ENCODE measurements at places on chromosomes 2 and 18.

DNA sequence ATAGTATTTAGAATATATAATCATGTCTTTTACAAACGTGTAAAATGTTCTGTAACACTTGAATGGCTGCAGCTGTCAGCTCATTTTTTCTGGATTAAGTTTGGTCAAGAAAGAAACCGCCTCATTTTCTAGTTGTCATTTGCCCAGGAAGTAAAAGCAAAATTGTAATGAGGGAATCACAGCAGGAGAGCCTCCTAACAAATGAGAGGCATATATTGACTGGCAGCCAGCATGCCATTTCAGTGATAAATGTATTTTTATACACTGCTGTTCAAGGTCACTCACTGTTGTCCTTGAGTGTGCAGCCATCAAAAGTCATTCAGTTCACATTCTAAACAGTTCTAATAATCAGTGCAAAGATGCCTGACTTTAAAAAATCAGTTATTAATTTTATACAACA lies 144.3 kb upstream of the BOD1L2 start:
- no peak for DNase-seq

DNA sequence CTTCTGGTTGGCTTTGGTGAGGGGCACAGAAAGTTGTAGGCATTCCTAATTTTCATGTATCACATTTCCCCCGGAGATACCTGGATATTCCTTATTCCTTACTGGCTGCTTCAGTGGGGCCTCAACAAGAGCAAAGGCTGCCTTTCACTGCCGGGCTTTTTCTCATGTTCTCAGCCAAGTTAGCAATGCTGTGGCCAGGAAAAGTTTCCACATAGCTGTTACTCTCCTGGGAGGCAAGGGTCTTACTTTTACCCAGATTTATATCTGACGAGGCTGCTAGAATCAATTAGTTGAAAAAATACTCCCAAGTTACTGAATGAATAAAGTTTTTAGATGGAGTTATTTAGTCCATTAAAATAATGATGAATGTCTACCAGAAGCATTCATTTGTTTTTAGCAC lies 230.5 kb downstream of the ZNF407 start:
- no peak for DNase-seq

- no peak for DNase-seq
Observed at GRCh38 chr2:20668451-20668850, 1.5 kb downstream of the GDF7 start.

DNA sequence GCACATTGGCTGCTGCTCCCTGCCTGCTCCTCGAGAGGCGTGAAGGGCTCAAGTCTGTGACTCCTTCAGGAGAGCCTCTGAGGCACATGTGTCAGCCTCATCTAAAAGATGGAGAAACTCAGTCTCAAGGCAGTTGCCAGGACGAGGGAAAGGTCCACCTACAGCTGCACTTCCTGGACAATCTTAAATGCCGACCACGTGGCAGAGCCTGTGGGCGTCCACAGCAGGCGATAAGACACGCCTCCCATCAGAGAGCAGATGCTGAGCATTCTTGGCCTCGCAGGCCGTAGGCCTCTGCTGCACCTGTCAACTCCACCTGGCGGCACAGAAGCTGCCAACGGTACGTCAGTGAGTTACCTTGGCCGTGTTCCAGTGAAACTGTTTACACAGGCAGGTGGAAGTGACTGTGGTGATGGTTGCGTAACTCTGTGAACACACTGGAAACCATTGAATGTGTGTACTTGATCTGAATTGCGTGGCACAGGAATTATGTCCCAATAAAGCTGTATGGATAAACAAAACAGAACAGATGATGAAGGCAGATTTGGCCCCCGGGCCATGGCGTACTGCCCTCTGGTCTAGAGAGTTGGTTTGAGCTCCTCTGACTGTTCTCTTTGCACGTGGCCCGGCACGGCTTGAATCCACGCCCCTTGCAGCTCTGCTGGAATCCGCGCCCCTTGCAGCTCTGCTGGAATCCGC lies 114.5 kb downstream of the RNF144A start:
- no peak for DNase-seq

DNA sequence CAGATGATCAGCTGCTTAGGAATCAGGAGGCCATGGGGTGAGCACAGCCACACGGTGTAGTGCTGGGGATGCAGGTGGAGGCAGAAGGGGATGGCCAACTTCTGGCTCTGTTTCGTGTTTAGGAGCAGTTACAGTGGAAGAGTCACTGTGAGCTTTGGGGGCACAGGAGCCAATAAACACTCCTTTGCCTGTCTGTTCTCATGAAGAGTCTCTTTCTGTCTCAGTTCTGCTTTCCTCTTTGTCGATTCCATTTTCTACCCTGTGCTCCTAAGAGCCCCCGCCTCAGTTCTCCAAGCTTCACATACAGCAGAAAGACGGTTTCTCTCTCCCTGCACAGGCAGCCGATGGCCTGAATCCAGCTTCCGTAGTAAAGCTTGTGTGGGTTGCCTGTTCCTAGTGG lies 21.0 kb upstream of the RRM2 start:
- DNase-seq: no peak

DNA sequence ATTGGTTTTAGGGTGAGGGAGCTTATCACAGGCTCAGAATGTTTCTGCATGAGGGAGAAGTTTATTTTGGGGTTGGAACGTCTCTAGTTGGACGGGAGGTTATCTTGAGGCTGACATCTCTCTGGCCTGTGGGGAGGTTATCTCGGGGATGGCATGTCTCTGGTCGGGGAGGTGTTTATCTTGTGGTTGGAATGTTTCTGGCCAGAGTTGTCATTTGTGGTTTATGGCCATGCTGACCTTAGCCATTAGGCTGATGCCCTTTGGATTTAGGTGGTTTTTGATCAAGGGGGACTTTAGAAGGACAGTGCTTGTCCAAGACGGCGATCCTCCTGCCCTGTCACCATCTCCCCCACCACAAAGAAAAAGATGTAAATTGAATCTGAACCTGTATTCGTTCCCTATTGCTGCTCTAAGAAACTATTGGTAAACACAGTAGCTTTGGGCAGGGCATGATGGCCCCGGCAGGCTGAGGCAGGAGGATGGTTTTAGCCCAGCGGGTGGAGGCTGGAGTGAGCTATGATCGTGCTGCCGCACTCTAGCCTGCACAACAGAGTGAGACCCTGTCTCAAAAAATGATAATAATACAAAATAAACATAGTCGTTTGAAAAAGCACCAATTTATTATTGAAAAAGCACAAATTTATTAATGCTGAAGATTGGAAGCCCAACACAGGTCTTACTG lies 17.8 kb upstream of the MPPE1 start:
- DNase-seq: no peak
